ENCODE measurements at places on chromosomes 6 and 20. TPM values are rescaled to one million over a fixed set of nuclear protein-coding genes. Genes with fewer than 3 reads are reported as not detected.

The FOXF2 gene
- 0.11 TPM for total RNA-seq

The WFDC10B gene
- total RNA-seq: not detected

The C6orf163 gene
- 0.92 TPM for total RNA-seq

The ZBTB22 gene
- total RNA-seq: 10.9 TPM

The CDSN gene
- total RNA-seq: 0.88 TPM

The PLA2G7 gene
- total RNA-seq: 6.4 TPM

DNA sequence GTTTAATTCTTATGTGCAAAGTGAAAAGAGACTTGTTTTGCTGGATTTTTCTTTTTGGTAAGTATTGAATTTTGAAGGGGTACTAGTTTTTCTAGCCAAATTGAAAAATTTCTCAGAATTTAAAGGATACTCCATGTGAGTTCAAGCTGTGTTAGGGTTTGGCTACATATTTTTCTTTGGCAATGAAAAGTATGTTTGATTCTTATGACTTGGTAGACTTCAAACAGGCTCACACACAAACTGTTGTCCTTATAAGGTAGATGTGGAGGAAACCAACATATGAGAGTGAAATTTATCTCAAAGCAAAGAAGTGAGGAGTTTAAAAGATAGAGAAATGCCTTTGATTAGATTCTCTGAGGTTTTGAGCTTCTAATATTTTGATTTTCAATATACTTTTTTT is 356.7 kb downstream of the BCKDHB start:
- DNase-seq: no peak

- DNase-seq: no peak
Measured at GRCh38 chr6:56843476-56844349, 111.2 kb upstream of the BEND6 start.

DNA sequence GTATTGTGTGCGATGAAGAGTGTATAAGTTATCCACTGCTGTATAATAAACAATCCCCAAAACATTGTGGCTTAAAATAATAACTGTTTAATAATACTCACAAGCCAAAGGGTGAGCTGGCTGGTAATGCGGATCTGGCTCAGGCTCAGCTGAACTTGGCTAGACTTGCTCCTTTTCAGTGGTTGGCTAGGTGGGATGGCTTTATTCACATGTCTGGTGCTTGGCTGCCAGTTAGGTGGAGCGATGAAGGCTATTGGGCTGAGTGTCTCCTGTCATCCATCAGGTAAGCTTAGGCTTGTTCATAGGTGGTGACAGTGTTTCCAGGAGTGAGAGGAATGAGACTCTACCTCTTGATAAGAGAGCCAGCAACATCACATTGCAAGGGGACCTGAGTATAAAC is 135.0 kb upstream of the ASCC3 start:
- peak; percentile 7 for DNase-seq

- no peak for DNase-seq
Measured at GRCh38 chr6:70952608-70953165, 4.2 kb downstream of the B3GAT2 start.
